Activated naive CD4-positive, alpha-beta T cell treated with anti-CD3 and anti-CD28 coated beads, Interleukin-2, amount 50 U/mL, for 72 hours (primary cell): ENCODE measurements at places on chromosomes 7 and 10. TPM values are rescaled to one million over a fixed set of nuclear protein-coding genes. Genes with fewer than 3 reads are reported as not detected.

Gene MYL10
- not detected for total RNA-seq

Gene SLC25A40
- 51.1 TPM for total RNA-seq

Gene LIPJ
- total RNA-seq = not detected

Gene TMEM225B
- total RNA-seq = 4.1 TPM

Gene PIK3CG
- 17.3 TPM for total RNA-seq

Gene FEZF1
- total RNA-seq = not detected

Gene FAM53B
- 6.1 TPM for total RNA-seq

Gene C10orf67
- 1.5 TPM for total RNA-seq

Gene HGF
- 0.06 TPM for total RNA-seq

Gene MEST
- 1.9 TPM for total RNA-seq

Gene ATOH7
- not detected for total RNA-seq

Gene CDC14C
- not detected for total RNA-seq

Gene CYP51A1
- 25.5 TPM for total RNA-seq

Gene SVOPL
- not detected for total RNA-seq

Gene GALNT17
- total RNA-seq = not detected

Gene SDK1
- total RNA-seq = 1.3 TPM

Gene CFAP46
- 0.45 TPM for total RNA-seq

Gene ITPRID1
- not detected for total RNA-seq

Gene RBP3
- not detected for total RNA-seq

Gene COL17A1
- total RNA-seq = not detected

Gene BLNK
- total RNA-seq = not detected

Gene NSUN5
- 75.2 TPM for total RNA-seq

Gene MSMB
- total RNA-seq = not detected

Gene FZD8
- total RNA-seq = 0.14 TPM

Gene CPA5
- 1.7 TPM for total RNA-seq

Gene MINDY3
- total RNA-seq = 15.9 TPM

Gene CYP3A7
- total RNA-seq = not detected

Gene AKR1C3
- total RNA-seq = not detected

Gene PAPOLB
- not detected for total RNA-seq

Gene KAZALD1
- 0.60 TPM for total RNA-seq

Gene GPR22
- total RNA-seq = not detected

Gene TYW1B
- 2.1 TPM for total RNA-seq

Gene PNLIPRP2
- total RNA-seq = not detected

Gene AKR1D1
- total RNA-seq = not detected

Gene PURB
- 22.0 TPM for total RNA-seq

Gene PALS2
- 25.7 TPM for total RNA-seq

Gene CDNF
- 1.0 TPM for total RNA-seq

Gene SORCS3
- total RNA-seq = not detected

Gene SFTPA1
- not detected for total RNA-seq

Gene SGCE
- 0.31 TPM for total RNA-seq

Gene PDE1C
- total RNA-seq = not detected

Gene NPC1L1
- 0.14 TPM for total RNA-seq
